NCI-H1105 treated with DMSO at 0.1 percent for 48 hours (cell line): ENCODE measurements at places on chromosomes 7 and 10.

GRCh38 chr10:130470286-130470685 lies 334.1 kb downstream of the GLRX3 start:
- no peak for DNase-seq

DNA sequence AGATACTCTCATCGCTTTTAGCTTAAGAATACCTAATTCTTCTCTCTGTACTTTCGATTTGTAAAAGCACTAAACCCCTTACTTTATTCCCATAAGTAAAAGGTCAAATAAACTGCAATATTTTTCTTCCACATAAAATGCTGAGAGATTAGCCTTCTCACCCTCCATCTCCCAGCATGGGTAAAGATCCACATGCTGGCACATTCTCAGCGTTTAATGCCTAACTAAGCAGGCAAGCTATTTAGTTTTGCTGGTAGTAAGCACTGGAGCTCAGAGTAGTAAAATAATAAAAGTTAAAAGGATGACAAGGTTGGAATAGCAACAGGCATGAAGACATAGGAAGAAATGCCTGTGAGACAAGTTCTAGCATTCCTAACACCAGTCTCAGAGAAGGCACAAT lies 65.9 kb upstream of the NEBL start:
- no peak for DNase-seq

DNA sequence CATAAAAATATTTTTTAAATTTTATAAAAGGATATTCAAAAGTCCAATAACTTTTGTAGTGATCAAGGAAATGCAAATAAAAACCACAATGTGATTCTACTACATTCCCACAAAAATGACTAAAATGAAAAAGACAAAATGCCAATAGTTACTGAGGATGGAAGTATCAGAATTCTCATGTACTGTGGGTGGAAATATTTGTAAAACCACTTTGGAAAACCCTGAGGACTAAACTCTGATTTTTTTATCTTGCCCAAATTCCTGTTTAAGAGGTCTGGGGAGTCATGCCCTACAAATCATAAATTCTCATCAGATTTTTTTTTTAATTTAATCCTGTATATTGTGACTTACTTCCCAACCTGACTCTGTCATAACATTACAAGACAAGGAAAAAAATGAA lies 9.8 kb upstream of the SEMA3D start:
- no peak for DNase-seq

- DNase-seq, result no peak
Measured at GRCh38 chr10:98320486-98321185, 52.6 kb upstream of the LOXL4 start.

DNA sequence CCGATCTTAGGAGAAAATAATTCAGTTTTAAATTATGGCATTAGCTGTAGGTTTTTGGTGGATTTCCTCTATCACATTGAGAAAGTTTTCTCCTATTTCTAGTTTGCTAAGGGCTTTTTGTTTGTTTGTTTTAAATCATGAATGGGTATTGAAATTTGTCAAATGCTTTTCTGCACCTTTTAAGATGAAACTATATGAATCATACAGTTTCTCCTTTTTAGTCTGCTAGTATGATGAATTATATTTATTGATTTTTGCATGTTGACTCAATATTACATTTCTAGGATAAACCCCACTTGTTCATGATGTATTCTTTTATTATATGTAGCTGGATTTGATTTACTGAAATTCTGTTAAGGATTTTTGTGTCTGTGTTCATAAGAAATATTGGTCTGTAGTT lies 70.3 kb upstream of the PIP4K2A start:
- DNase-seq, result no peak

- DNase-seq, result no peak
Measured at GRCh38 chr7:103915680-103916357, 73.6 kb downstream of the RELN start.

DNA sequence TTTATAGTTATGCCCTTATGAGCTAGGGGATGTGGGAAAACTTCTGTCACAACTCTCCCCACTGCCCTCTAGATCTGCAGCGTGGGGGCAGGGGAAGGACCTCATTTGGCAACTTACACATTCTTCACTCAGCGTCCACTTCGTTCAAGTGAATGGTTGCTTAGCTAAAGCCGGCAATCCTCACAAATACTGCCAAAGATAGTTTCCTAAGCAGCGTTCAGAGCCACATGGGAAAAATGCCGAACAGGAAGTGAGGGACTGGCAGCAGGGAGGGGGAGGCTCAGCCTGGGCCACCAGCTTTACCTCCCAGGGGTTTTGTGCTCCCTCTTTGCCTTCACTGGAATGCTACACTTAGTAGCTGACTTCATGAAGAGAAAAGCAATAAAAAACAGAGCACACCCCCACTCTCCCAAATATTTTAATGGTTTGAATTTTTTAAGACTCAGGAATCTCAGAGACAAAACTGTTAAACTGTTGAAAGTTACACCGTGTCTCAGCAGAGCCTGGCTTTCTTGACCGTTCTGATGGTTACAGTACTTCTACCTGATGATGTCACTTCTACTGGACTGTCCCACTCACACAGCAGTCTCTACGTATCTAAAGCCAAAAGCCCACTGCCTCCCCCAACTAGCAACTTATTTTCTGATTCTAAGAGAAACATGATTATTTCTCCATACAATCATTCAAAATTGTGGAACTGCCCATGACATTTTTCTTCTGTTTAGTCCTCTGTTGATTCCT lies 10.4 kb downstream of the GRM3 start:
- DNase-seq, result no peak

GRCh38 chr7:150374026-150374425 lies 5.1 kb upstream of the ZNF775 start:
- DNase-seq, result no peak

DNA sequence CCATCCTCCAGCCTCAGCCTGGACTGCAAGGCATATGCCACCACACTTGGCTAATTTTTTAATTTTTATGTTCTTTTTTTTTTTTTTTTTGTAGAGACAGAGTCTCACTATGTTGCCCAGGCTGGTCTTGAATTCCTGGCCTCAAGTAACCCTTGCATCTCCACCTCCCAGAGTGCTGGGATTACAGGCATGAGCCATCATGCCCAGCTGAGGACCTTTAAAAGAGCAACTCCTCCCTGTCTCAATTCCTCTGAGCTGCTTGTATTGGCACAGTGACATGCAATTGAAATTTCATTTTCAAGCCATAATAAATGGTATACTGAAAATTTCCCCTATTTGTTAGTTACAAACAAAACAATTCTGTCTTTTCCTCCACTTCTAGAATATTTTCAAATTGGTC lies 19.5 kb downstream of the DNAJB9 start:
- no peak for DNase-seq

- no peak for DNase-seq
Measured at GRCh38 chr10:114801411-114801813, 20.2 kb upstream of the FHIP2A start.

GRCh38 chr10:37860494-37861190 lies 3.2 kb upstream of the ZNF248 start:
- no peak for DNase-seq

DNA sequence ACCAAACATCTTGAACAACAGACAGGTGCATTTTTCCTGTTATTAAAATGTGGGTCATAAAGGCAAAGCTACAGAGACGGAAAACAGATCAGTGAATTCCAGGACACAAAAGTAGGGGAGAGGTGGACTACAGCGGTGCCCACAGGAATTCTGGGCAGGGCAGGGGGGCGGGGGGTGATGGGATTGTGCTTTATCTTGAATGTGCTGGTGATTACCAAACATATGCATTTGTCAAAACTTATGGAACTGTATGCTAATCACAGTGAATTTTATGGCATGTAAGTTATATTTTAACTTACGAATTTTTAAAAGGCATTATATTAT lies 519.4 kb downstream of the CNTNAP2 start:
- DNase-seq, result no peak

DNA sequence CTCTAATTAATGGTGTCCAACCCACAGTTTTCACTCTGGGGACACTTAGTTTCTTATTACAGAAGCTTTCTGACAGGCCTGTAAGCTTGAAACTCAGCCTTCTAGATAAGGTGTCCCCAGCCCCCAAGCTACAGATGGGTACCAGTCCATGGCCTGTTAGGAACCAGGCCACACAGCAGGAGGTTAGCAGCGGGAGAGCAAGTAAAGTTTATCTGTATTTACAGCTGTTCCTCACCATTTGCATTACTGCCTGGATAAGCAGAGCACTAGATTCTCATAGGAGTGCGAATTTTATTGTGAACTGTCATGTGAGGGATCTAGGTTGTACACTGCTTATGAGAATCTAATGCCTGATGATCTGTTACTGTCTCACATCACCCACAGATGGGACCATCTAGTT lies 93.7 kb downstream of the TMEM26 start:
- no peak for DNase-seq

DNA sequence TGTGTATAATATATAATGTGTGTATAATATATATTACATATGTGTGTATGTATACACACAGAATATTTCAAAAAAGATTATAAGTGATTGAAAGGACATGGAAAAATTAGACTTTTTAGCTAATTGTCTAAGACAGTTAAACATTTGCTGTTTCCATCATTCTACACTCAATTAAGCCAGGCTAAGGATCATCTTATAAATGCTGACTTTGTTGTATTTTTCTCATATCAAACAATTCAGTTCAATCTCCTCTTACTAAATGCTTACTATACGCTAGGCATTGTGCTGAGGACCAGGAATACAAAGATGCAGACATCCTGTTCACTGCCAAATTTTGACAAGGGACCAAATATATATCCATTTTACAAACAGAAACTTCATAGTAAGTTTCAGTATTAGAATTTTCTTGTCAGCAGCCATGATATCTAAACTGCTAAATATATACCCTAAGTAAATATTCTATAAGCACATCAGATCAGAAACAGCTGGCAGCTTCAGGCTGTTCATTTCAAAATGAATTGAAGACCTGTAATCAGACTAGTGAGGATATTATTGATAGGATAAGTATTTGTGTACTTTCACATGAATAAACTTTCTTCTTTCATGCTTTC lies 10.3 kb upstream of the LRRN3 start:
- DNase-seq, result no peak

- no peak for DNase-seq
Measured at GRCh38 chr7:37095122-37095521, 353.5 kb downstream of the ELMO1 start.

- no peak for DNase-seq
Measured at GRCh38 chr10:27636816-27637215, 108.8 kb downstream of the MKX start.

- no peak for DNase-seq
Measured at GRCh38 chr10:92756201-92757065, 66.7 kb downstream of the HHEX start.

- DNase-seq, result no peak
Measured at GRCh38 chr7:147432576-147432975, 1158.0 kb upstream of the C7orf33 start.

GRCh38 chr10:14536241-14537213 lies 205.8 kb upstream of the FRMD4A start:
- DNase-seq, result no peak

- no peak for DNase-seq
Measured at GRCh38 chr7:1531979-1532455, 1.5 kb downstream of the MAFK start.

DNA sequence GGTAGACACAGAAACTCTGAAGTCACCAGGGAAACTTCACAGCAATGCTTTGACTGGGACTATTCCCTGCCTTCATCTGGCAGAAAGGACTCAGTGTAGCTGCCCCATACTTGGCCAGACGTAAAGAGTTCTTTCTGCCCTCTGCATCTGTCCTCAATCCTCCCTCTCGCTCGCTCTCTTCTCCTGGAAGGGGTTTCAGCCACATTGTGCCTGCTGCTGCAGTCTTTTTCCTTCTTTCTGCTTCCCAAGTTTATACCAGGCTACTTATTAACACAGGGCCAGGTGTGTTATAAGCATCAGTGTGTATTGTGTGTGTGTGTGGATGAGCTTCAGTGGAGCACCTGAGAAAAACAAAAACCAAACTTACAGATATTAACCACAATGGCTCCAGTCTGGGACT lies 638.4 kb downstream of the ACTR3B start:
- DNase-seq, result no peak

DNA sequence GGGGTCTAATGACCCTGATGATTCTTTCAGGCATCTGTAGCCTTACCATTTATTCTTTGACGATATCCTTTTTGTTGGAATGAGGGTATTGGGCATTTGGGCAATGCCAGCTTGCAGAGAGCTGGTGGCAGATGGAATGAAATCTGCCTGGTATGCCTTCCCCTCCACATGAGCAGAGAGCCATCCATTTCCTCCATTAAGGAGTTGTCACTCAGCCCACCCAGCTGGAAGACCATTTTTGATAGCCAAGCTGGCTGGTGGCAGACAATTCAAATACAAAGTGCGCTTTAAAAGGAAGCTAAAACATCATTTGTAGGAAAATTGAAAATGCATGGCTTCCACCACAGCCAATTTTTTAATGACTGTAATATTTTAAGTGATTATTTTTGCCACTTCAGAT lies 240.1 kb upstream of the SLC26A5 start:
- peak; percentile 79 for DNase-seq

GRCh38 chr10:121662531-121662930 lies 64.3 kb upstream of the FGFR2 start:
- no peak for DNase-seq

GRCh38 chr10:75449382-75450074 lies 18.1 kb downstream of the LRMDA start:
- peak; percentile 21 for DNase-seq

DNA sequence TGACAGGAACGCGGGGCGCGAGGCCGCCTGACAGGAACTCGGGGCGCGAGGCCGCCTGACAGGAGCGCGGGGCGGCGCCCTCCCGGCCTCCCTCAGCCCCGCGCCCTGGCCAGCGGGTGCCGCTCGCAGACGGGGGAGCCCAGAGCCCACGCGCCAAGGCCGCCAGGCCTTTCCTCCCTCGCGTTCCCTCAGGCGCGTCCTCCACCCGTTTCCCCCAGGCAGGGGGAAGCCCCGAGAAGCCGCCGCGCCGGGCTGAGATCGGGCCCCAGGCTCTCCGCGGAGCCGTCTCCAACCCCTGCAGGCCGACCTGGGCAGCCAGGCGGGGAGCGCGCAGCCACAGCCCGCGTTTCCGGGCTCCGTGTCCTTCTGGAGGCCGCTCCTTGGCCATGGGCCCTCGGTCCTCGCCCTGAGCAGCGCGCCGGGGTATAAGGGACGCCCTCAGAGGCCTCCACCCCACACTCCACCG lies 17.7 kb downstream of the PTPRN2 start:
- DNase-seq, result no peak

DNA sequence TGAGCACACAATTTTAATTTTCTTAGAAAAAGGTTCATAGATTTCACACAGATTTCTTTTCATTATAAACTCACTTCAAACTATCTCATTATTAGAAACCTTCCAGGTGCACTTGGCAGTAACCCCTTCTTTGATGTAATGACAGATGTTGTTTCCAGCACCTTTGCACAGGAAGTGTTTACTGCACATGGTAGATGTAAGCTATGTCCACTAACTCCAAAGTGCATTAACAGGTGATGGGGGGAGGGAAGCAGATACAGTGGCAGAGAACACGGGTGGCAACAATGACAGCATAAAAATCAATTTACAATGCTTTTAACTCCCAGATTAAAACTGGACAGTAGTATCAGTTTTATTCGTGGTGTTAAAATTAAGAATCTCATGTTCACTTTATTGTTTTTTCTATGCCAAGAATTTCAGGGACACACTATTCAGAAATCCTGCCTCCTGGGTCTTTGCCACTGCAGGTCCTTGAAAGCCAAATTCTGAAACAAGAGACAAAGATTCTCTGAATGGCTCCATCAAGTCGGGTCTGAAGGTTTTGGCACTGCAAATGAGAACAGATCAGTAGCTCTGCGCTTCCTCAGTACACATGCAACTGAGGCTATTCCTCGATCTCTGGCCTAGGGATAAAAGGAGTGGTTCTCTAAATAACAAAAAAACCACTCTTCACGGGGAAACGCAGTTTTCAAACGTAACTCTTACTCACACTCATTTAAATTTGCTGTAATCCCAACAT lies 187.7 kb downstream of the JAZF1 start:
- peak; percentile 85 for DNase-seq

- DNase-seq, result no peak
Measured at GRCh38 chr10:62794306-62794705, 10.2 kb upstream of the ADO start.
